ENCODE measurements at places on chromosomes 5 and 9. TPM values are rescaled to one million over a fixed set of nuclear protein-coding genes. Genes with fewer than 3 reads are reported as not detected.

DNA sequence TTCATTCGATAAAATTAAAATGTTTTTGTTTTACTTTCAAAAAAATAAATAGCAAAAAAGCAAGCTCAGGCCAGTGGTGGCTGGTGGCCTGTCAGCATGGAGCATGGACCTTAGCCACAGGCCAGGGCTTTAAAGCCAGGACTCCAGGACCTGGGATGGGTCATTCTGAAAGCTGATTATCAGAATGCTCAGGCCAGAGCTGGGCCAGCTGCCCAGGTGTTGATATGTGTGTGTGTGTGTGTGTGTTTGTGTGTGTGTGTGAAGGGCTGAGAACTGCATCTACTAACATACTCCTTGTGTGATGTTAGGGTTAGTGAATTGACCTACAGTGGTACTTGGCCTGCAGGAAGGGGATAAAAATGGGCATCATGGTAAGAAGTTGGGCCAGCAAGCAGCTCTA lies 21.5 kb downstream of the PALM2AKAP2 start:
- DNase-seq = no peak

DNA sequence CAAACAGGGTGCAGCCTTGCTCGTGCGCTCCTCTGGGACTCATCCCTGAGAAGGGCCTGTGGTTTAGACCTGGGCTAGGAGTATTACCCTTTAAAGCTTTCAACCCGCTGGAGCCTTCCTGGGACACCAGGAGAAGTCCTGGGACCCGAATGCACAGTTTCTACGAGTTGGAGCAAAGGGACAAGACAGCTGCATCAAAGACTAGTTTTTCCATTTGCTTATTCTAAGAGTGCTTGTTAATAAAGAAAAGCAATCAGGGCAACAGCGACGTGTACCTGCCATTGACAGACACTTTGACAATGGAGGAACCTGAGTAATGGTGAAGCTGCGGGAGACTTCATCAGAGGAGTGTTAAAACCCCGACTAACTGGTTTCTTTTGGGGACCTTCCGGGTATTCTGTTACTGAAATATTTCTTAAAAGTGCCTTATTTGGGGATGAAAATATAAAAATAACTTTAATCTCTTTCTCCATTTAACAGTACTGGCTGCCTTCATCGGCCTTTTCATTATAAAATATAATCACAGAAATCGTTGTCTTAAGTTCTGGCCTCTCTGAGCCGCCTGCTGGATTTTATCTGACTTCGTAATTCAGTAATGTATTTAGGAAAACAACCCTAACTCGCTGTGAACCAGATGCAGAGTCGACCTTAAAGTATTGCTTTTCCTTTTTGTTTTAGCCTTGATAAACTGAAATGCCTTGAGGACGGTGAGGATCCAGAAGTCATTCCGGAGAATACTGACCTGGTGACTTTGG lies 732 bp downstream of the SNAPC3 start:
- no peak for DNase-seq

DNA sequence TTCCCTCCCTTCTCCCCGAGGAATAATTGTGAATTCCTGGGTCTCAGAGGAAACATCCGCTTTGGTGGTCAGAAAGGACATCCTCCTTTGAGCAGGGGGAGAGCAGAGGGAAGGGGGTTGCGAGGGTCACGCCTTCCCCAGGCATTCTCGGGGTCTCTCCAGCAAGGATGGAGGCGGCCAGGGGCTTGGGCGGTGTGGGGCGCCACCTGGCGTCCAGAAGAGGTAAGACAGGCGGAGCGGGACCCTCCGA lies 129.1 kb downstream of the KCNIP1 start:
- no peak for DNase-seq

The RLN2 gene
- total RNA-seq = 3.9 TPM

The EGFLAM gene
- not detected for total RNA-seq

The CFAP90 gene
- total RNA-seq = not detected

The IL9 gene
- not detected for total RNA-seq

The GARIN3 gene
- total RNA-seq = not detected

All from GM12878 (cell line).